ENCODE measurements at places on chromosomes 6 and 20. TPM values are rescaled to one million over a fixed set of nuclear protein-coding genes. Genes with fewer than 3 reads are reported as not detected.

Gene CDH22
- total RNA-seq = not detected

Gene HLA-DMB
- total RNA-seq = not detected

Gene PLCB1
- 1.7 TPM for total RNA-seq

Gene TGM2
- 10.0 TPM for total RNA-seq

Gene CST2
- total RNA-seq = not detected

Gene GSTA1
- 0.28 TPM for total RNA-seq

Gene HSP90AB1
- 1,196 TPM for total RNA-seq

Gene TLDC2
- not detected for total RNA-seq

Gene KIAA1755
- total RNA-seq = not detected

Gene ADGB
- not detected for total RNA-seq

Gene APOM
- 3.9 TPM for total RNA-seq

Gene PRSS16
- 7.6 TPM for total RNA-seq

Gene CDC25B
- 52.3 TPM for total RNA-seq

Gene SYNDIG1
- total RNA-seq = not detected

Gene MEA1
- total RNA-seq = 84.1 TPM

Gene PACRG
- 0.19 TPM for total RNA-seq

Gene HCK
- not detected for total RNA-seq

Gene MAPK13
- total RNA-seq = 80.4 TPM

Gene BHLHE23
- not detected for total RNA-seq

Gene HLA-DRB1
- 0.14 TPM for total RNA-seq

Gene CST4
- not detected for total RNA-seq

Gene GCNT2
- total RNA-seq = 5.8 TPM

Gene RFX6
- not detected for total RNA-seq

Gene C6orf132
- total RNA-seq = 36.0 TPM

Gene E2F1
- 7.1 TPM for total RNA-seq

Gene GDAP1L1
- not detected for total RNA-seq

Gene PXDC1
- 21.5 TPM for total RNA-seq

Gene THBD
- 44.2 TPM for total RNA-seq

Gene SPTLC3
- 7.1 TPM for total RNA-seq

Gene NMBR
- not detected for total RNA-seq

Gene CNR1
- total RNA-seq = not detected

Gene BPIFB4
- total RNA-seq = not detected

Gene FILIP1
- total RNA-seq = not detected

Gene SLC22A23
- 24.8 TPM for total RNA-seq

Gene ZNF341
- total RNA-seq = 3.6 TPM

Gene NDUFAF5
- 18.1 TPM for total RNA-seq

Gene CCDC170
- 0.07 TPM for total RNA-seq

Gene SLPI
- 502 TPM for total RNA-seq

Gene CNKSR3
- 3.2 TPM for total RNA-seq

Gene HLA-DPB1
- 0.93 TPM for total RNA-seq

Gene ZNF217
- 17.8 TPM for total RNA-seq

Gene HLA-DOB
- total RNA-seq = 2.2 TPM

Gene TINAG
- not detected for total RNA-seq

Gene RSPO3
- total RNA-seq = not detected

Gene CDSN
- total RNA-seq = 0.14 TPM

Gene VSTM2L
- 23.7 TPM for total RNA-seq

Gene BPHL
- 17.4 TPM for total RNA-seq

Gene WFDC8
- total RNA-seq = not detected

Gene LHFPL5
- total RNA-seq = not detected

Data from airway epithelial cell (primary cell).